EH (cell line): ENCODE measurements at places on chromosomes 3 and 15.

GRCh38 chr15:85980946-85981345, 98.7 kb upstream of the AGBL1 start:
- no peak for DNase-seq

GRCh38 chr3:9769012-9769411, 735 bp downstream of the CAMK1 start:
- DNase-seq: no peak

GRCh38 chr3:36944012-36944640, 728 bp downstream of the TRANK1 start:
- DNase-seq: peak; percentile 68

DNA sequence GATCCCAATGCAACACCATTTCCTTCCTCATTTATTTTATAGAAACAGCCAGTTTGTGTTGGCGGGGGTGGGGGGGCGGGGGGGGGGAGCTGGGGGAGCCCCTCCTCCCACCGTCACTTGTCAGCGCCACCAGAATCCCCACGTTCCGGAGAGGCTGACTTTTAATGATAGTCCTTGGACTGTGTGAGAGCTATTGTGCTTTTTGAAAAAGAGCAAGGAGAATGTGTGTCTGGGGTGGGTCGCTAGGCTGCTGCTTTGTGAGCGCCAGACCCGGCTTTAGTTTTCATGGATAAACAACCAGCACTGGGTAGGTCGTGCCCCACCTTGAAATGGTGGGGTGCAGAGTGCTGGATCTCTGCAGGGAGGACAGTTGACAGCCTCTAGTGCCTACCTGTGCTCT, 135.0 kb upstream of the ONECUT1 start:
- no peak for DNase-seq

DNA sequence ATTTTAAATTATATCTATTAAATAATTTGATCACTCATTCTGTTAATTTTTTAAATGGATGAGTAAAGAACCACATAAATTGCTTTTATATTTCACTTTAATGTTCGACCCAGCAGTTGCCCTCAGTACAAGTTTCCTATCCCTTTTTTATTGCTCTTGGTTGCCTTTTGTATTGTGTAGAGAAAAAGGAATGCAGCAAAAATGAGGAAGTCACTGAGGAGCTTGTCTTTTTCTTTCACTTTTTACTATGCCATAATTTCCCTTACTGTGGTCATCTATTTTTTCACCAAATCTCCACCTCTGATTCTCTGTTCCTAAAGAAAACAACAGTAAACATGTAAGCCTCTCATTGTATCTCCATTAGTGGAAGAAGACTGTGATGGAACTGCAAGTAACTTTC, 122.7 kb downstream of the B3GALNT1 start:
- DNase-seq: peak; percentile 7

GRCh38 chr3:116020495-116020894, 397.2 kb downstream of the GAP43 start:
- peak; percentile 10 for DNase-seq

- DNase-seq: no peak
Observed at GRCh38 chr15:67520321-67521028, 456 bp upstream of the C15orf61 start.

DNA sequence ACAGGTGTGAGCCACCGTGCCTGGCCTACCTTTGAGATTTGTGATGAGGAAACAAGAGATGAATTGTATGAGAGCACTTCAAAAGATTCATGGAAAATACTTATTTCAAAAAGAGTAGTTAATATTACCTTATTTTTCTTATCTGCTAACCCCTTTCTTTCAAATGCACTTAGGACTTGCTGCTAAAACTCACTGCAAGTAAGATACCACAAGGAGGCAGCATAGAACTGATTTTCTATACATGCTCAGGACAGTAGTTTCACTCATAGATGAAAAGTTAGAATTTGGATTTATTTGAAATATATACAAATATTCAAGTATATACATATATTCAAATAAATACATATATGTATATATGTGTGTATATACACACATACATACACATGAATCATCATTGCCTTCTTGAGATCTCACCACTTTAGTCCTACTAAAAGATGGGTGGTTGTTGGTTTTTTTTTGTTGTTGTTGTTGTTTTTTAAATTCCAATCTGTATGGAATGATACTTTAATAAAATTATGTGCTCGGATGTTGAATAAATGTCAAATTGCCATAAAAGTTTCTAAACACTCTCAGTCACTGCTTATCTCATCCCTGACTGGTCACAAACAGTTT, 2.4 kb downstream of the CCNDBP1 start:
- peak; percentile 70 for DNase-seq

DNA sequence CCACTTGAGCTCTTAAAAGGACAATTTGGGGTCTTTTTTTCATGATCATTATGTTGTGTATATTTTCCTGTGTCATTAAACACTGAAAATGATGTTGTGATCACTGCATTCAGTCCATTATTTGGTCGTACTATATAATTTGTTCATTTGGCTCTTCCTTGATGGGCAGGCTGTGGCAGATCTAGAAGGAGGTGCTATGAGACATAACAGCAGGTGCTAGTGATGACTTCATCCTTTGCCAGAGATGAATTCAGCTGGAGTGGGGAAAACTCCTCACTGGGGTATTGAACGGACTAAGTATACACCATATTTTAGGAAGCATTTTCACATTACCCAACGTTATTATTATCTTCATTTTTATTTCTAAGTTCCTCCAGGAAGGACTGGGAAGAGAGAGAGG, 12.0 kb downstream of the CMTM7 start:
- DNase-seq: no peak

DNA sequence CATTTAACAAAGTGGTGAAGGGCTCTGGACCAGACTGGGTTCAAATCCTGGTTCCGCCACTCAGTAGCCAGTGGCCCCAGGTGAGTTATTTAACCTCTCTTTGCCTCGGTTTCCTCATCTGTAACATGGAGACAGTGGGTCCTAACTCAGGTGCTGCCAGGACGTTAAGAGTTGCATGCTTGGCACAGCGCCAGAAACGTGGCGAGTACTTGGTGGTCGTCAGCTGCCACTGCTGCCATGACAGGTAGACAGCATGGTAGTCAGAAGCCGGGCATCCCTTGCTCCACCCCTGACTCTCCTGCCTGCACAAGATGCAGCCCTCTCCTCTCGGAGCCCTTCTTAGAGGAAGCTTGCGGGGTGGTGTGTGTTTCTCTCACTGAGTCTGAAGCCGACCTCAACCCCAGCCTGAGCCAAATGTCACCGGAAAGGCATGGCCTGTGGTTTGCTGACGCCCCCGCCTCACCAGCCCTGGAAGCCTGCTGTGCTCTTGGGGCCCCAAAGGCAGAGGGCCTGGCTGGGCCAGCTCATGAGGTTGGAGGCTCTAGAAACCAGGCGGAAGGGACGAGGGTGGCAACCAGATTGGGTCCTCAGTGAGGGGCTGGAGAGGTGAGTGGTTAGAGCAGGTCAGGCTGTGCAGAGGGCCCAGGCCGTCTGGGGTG, 160.8 kb upstream of the TLE3 start:
- DNase-seq: no peak

DNA sequence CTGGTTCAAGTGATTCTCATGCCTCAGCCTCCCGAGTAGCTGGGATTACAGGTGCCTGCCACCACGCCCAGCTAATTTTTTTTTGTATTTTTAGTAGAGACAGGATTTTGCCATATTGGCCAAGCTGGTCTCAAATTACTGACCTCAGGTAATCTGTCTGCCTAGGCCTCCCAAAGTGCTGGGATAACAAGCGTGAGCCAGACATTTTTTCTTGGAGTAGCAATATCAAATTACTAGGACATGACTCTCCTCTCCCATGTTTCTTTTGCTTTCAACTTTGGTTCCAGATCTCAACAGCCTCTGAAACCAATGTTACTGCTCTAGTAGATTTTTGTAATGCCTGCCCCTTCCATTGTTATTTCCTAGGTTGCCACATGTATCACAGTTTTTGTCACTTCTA, 462.0 kb downstream of the GBE1 start:
- no peak for DNase-seq

GRCh38 chr15:41629883-41630282, 30.3 kb upstream of the MGA start:
- no peak for DNase-seq

DNA sequence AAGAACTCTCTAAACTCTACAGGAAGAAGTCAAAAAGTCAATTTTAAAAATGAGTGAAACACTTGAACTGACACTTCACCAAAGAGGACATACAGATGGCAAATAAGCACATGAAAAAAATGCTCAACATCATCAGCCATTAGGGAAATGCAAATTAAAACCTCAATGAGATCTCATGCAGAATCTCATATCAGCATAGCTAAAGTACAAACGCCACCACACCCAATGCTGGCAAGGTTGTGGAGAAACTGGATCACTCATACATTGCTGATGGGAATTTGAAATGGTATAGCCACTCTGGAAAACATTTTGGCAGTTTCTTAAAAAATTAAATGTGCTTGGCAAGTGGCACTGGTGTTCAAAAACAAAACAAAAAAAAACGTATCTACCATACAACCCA, 34.2 kb downstream of the MEGF11 start:
- no peak for DNase-seq

DNA sequence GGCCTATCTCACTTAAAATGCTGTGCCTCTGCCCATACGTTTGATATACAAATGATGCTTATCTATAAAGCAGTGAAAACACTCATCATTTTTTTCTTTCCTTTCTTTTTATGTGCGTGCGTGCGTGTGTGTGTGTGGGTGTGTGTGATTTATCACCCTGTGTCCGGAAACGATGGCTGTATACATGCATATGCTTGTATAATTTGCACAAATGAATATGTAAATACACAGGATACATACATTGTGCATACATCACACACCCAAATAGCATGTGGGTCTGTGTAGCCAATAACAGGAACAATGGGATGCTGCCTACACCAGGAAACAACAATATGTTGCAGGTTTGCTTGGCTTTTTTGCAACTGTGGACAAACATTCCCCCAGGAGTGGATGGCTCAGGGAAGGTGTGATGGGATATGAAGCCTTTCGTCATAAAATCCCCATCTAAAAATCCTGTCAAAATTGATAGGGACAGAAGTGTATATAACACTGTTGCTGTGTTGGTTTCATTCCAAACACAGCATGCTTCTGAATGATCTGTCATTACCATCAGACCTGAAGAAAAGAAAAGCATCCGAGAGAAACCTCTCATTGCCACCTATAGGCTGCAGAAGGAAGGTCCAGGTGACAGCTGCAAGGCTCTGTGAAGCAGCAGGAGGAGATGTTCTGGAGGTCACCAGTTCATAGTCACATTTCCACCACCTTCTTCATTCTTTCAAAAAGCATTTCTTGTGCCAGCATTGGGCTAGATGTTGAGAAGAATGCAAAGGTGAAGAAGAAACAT, 503.9 kb upstream of the NR2F2 start:
- no peak for DNase-seq

- no peak for DNase-seq
Observed at GRCh38 chr15:60480149-60480548, 1.2 kb upstream of the ICE2 start.

GRCh38 chr3:27888562-27888961, 166.4 kb upstream of the EOMES start:
- peak; percentile 6 for DNase-seq

GRCh38 chr3:125651244-125651643, 55.9 kb upstream of the OSBPL11 start:
- peak; percentile 65 for DNase-seq

DNA sequence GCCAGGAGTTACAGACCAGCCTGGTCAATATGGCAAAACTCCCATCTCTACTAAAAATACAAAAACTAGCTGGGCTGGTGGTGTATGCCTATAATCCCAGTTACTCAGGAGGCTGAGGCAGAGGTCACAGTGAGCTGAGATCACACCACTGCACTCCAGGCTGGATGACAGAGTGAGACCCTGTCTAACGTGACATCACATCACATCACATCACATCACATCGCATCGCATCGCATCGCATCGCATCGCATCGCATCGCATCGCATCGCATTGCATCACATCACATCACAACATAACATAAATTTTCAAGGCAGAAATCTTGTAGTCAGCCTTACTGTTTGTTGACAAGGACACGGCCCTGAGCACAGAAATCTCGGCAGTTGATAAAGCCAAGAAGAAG, 44.4 kb downstream of the RBM6 start:
- DNase-seq: no peak

DNA sequence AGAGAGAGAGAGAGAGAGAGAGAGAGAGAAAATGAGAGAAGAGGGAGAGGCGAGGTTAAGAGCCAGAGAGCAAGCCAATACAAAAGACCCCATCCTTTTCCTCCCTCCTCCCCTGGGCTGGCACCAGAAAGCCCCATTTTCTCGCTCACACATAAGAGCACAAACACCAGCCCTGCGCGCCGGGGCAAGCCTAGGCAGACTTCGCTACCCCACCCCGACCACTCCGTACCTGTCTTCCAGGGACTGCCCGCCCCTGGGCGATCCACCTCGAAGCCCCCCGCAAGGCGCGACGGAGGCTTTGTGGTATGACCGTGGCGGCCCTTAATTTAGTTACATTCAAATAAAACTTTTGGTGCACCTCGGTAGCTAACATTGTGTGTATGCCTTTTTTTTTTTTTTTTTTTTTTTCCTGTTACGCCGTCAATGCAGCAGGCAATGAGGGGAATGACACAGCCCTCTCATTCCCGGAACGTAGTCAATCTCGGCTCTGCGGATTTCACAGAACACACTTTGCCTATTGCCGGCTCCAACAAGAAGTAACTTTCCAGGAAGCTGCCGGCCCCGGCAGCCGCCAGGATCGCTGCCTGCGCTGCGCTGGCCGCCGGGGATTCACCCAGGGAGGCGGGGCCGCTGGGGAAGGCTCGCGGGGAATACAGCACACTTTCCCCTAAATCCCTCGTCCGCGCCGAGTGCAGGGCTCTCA, 7.7 kb downstream of the BCL6 start:
- peak; percentile 77 for DNase-seq

GRCh38 chr15:59311195-59311594, 61.5 kb downstream of the MYO1E start:
- no peak for DNase-seq

DNA sequence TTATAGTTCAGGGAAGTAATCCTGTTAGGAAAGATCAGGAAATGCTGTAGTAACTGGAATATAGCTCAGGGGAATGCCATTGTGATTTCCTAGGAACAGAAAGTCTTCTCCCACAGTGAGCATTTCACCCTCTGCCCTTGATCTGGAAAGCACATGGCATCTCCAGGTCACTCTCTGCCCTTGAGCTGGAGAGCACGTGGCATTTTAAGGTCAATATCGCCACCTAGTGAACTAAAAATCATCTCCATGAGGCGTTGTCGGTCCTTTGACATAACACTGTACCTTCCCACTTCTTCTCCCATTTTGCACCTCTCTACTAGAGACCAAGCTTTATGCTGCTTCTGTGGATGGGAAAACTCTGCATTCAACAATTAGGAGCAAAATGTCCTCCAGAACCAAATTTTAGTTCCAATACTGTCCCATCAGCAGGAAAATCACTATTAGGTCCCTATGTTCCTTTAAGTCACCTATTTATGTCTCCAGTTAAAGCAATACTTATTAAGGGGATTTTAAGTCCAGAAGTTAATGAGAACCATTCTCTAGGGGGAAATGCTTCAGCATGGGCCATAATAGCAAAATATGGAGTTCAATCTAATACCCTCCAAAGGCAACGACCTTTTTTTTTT, 54.7 kb upstream of the GK5 start:
- peak; percentile 83 for DNase-seq

GRCh38 chr3:53030619-53031449, 15.0 kb downstream of the SFMBT1 start:
- DNase-seq: no peak

- no peak for DNase-seq
Observed at GRCh38 chr3:168655611-168656010, 559.9 kb upstream of the GOLIM4 start.

- no peak for DNase-seq
Observed at GRCh38 chr3:76345878-76346277, 560.5 kb upstream of the ZNF717 start.

- no peak for DNase-seq
Observed at GRCh38 chr15:93983526-93983925, 247.8 kb upstream of the MCTP2 start.
